Stimulated activated CD4-positive, alpha-beta T cell treated with anti-CD3 and anti-CD28 coated beads, TNF-alpha, amount 100 ng/mL, for 24 hours (primary cell): ENCODE measurements at places on chromosomes 6 and 20.
A peak's percentile ranks its signal among the peaks of the same experiment; 100 is the strongest.

- DNase-seq, result no peak
Observed at GRCh38 chr20:58616411-58616810, 34.7 kb upstream of the STX16 start.

DNA sequence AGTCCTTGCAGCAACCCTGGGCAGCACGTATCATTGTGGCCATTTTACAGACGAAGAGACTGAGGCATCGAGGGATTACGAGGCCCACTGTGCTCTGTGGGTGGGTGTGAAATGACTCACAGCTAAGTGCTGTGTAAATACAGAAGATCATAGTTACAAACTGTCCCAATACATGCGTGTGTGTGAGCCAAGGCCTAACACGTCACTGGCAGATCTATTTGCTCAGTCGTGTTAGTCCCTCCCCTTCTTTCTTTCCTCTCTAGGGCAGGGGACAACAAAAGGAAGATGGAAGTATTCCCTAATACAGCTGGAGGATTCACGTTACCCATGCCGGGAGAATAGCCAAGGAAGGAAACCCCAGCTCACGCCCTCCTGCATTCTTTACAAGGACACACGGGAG is 175.9 kb downstream of the CDC5L start:
- DNase-seq, result no peak

- DNase-seq, result no peak
Observed at GRCh38 chr6:113856375-113856624, 845 bp upstream of the MARCKS start.

- no peak for DNase-seq
Observed at GRCh38 chr20:43787937-43788336, 61.1 kb upstream of the GTSF1L start.

DNA sequence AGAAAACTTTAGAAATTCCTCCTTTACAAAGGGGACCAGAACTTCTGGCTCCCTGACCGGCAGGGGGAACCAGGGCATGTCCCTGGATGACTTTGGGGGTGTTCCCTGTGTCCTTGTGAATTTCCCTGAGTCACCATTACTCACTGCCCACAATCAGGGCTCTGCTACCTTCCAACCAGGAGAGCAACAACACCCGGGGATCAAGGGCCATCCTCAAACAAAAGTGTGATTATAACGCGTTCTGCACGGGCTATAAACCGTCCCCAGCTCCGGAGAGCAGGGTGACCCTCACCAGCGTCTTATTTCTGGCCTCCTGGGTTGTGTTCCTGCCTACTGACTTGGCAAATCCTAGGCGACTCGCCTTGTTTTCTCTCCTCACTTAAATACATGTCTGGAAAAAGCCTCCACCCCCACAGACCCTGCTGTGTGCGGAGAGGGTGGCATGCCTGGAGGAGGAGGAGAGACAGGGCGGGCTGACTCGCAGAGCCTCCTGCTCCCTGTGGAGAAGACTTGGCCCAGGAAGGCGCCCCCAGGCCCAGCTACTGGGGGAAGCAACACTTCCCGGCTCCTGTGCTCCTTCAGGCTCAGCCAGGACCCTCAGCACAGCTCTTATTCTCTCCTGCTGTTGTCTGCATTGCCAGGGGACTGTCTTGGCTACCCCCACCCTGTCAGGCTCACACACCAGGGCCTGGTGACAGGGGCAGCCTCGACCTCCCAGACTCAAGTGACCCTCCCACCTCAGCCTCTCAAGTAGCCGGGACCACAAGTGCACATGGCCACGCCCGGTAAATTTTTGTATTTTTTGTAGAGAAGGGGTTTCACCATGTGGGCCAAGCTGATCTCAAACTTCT is 54.1 kb downstream of the FGD2 start:
- no peak for DNase-seq

DNA sequence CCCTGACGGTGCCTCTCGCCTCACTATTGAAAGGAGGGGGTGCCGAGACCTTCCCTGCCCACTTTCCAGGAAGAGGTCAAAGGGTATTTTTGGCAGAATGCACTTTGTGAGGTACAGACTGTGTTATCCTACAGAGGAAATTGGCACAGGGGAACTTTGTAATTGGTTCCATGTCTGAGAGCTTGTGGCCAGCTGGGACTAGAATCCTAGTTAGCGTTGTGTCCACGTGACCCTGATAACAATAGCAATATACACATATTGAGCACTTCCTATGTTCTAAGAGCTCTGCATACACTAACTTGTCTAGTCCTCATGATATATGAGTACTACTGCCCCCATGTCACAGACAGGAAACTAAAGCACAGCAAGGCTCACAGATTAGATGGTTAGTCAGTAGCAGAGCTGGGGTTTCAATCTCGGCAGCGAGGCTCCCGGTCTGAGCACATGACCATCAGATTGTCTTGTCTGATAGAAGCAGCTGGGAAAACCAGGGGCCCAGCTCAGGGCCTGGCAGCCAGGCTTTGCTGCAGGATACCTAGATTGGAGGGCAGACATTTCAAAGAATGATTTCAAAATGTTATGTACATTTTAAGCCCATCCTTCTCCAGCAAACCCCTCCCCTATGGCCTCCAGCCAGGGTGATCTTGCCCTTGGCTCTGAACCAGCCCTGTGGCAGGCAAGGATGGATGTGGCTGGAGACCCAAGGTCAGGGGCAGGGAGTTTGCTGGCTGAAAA is 1.4 kb downstream of the MAPK13 start:
- no peak for DNase-seq

DNA sequence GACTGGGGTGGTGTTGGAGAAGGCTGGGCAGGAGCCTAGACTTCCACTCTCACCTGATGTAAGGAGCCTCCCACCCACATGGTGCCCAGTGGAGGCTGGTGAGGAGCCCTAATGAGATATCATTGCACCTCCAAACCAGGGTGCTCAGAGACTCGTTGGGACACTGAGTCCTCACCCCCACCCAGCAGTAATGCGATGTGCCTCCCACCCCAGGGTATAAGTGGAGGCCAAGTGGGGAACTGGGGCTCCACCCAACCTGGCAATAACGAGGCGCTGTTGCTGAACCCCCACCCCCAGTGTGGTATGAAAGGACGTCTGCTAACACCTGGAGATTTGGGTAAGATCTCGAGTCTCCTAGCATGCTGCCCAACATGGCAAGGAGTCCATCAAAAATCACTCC is 510.2 kb downstream of the PREX1 start:
- no peak for DNase-seq

DNA sequence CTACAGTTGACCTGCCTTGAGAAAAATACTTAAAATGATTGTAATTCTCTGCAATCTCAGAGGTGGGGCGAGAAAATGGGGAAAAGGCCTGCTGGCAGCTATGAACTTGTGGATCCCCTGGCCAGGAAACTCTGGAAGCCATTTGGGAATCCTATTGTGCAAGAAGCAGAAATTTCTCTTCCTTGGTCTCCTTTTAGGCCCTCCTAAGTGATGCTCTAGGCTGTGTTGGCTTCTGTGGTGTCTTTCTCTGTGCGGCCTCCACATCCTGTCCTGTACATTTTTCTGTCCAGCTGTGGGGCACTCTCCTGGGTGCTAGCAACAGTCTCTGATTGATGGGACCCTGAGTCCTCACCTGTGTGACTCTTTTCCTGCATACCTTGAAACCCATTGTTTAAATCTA is 290.9 kb downstream of the FARS2 start:
- DNase-seq, result no peak

DNA sequence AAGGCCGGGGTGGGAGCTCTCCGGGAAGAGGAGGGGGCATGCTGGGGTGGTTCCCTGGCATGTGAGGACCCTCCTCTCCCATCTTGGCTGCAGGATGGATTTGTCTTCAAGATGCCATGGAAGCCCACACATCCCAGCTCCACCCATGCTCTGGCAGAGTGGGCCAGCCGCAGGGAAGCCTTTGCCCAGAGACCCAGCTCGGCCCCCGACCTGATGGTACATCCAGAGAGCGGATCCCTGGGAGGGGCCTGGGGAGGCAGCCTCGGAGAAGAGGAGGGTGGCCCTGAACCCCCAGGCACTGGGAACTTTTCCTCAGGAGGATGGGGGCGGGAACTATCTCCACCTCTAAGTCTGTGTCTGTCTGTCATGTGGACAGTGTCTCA is 4.8 kb downstream of the CDC25B start:
- no peak for DNase-seq

GRCh38 chr6:154247119-154247861 is 109.3 kb downstream of the IPCEF1 start:
- DNase-seq, result no peak

DNA sequence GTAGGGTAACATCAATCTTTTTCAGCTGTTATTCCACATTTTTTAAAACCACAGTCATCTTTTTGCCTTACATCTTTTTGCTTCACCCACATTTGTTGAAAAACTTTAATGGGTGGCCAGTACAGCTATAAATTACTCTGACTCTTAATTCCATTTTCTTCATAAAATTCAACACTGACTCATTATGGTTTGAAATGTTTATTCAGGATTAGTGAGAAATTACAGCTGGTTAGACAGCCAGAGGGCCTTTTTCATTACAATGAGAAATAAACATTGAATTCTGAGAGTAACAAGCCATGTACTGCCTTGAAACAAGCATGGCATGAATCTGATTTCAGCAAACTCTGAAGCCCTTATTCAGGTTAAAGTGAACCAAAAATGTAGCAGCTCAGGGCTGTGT is 19.5 kb downstream of the NDUFAF4 start:
- DNase-seq, result no peak

GRCh38 chr6:2523061-2523460 is 227.7 kb downstream of the MYLK4 start:
- DNase-seq, result no peak

DNA sequence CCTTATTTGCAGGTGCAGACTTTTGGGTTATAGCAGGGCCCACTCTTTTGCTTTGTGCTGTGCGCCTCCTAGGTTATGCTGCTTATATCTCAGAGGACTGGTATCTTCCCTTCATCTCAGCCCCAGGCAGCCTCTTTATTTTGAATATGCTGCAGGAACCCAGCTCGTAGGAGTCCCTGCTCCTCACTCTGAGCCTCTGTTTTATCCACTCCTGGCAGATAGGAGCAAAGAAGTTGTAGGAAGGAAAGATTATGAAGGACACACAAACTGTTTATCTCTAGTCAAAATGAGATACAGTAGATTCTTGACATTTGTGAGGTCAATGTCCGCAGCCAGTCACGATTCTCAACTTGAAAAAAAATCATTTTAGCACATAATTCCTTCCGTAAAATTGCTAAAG is 15.6 kb downstream of the L3MBTL3 start:
- DNase-seq, result no peak

- DNase-seq, result no peak
Observed at GRCh38 chr6:29537714-29538403, 21.7 kb downstream of the UBD start.

DNA sequence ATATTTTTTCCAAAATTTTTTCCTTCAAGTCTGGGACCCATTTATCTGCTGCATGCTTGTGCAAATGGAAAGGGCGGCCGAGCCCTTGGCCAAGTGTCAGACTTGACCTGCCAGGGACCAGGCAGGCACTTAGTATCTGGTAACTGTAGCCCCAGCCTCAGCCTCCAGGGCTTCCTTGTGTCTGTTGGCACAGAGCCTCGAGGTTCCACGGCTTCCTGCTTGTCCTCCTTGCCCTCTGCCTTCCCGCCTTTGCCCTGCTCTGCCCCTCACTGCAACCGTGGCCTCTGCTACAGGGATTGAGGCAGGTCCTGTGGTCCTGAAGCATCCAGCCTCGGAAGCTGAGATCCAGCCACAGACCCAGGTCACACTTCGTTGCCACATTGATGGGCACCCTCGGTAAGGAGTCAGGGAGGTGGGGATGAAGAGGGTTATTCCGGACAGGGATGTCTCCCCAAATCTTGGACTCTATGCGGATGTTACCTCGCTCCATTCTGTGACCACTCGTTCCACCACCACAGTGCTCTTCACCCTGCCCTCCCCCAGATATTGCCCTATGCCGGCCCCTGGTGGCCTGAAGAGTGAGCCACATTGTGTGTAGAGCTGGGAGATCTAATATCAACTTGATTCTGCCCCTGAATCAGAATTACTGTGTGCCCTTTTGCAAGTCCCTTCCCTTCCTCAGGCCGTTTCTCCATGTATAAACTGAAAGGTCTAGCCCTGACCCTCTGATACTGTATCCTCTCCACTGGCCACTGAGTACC is 41.5 kb upstream of the SRF start:
- no peak for DNase-seq

GRCh38 chr6:168538892-168539811 is 98.2 kb downstream of the SMOC2 start:
- no peak for DNase-seq

DNA sequence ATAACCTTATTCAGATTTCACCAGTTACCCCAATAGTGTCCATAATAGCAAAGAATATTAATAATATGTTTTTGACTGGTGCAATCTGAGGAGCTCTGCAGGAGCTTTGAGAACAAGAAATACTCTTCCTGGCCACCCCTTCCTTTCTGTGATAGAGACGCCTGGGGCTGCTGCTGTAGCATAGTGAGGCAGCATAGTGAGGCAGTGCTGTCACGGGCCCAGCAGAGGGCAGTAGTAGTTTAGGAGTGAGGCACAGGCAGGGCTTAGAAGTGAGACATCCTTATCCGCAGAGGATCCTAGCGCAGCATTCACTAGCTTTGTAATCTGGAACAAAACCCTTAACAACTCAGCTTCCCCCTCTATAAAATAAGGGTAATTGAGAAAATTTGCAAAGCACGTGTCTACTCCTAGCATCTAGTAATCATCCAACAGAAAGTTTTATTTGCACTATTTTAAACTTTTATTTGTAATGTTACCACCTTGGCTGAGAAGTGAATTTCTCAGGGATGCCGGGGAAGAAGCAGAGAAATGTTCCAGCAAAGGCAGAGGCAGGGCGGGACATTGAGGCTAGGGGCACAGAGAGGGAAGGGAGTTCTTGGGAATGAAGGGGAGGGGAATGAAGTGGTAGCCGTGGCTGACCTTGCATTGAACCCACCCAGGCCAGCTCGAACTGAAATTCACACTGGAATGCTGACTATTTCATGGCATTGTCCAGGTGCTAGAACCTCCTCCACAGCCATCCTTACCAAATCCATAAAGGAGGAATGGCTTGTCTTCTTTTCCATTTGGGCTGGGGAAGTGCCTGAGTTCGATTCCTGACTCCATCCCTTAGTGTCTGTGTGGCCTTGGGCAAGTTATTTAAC is 78.8 kb downstream of the CDS2 start:
- peak; percentile 45 for DNase-seq

DNA sequence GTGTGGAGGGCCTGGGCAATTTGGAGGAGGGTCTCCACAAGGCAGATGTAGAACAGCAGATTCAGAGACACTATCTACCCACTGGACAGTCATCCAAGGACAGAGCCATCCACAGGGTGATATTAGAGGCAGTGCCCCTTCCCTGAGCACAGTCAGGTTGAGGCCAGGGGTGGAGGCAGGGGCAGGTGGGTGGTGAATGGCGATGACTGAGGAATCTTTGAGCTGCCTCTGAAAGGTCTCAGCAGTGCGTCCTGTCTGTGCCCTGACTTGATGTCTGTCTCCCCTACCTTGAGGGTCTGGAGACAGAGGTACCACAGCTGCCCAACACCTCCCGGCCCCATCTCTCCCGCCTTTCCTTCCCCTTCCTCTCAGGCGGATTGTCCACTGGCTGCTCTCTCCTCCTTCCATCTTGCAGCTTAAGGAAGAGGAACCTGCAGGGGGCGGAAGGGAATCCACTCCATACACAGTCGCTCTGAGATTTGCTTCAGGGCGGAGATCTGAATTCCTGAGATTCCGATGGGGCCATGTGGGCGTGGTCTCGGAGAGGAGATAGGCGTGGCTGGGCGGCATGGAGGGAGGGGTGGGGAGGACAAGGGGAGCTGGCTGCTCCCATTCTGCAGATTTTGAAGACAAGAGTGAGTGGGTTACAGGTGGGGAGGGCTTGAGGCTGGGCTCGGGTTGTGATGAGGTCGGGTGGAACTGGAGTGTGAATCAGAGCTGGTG is 1.7 kb downstream of the MUCL3 start:
- no peak for DNase-seq

GRCh38 chr6:25041485-25042035 is 105.8 kb upstream of the RIPOR2 start:
- no peak for DNase-seq
